HT1080 (cell line): ENCODE measurements at places on chromosomes 13 and 19. TPM values are rescaled to one million over a fixed set of nuclear protein-coding genes. Genes with fewer than 3 reads are reported as not detected.

The LYPD3 gene
- total RNA-seq: not detected in 2 replicates

The FGF9 gene
- 0.47 TPM in 1 of 2 replicates, not detected in the other for total RNA-seq

The C19orf25 gene
- total RNA-seq: 72.5 and 73.2 TPM in 2 replicates

The MAP4K1 gene
- total RNA-seq: 0.20 and 0.24 TPM in 2 replicates

The SLC25A41 gene
- 0.18 TPM in 1 of 2 replicates, not detected in the other for total RNA-seq
